Muscle of leg (tissue), 16 donors: ENCODE measurements at places on chromosomes 12 and 14. TPM values are rescaled to one million over a fixed set of nuclear protein-coding genes. Genes with fewer than 3 reads are reported as not detected.

RPS6KA5 gene
- polyA plus RNA-seq: 2.4 TPM

C12orf54 gene
- polyA plus RNA-seq: 0.68 TPM

MGST1 gene
- 9.6 TPM for polyA plus RNA-seq

DNA sequence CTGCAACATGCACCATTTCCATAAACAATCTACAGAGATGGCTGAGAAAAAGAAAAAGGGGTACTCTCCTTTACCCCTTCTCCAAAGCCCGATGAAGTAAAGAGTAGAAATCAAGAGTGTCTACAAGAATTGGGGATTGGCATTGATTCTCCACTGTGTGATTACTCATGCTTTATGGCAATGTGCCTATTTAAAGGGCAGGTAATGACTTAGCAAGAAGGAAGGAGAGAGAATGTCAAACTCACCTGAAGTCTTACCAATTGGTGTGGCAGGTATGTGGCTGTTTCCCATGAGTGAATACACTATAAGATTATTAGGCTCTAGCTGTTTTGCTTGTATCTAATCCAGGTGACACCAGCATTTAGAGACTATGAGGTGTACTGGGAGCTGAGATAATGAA lies 275.3 kb downstream of the CCER1 start:
- DNase-seq: no peak
- no peaks in the 10 kb centered on the region for H3K4me1 ChIP-seq
- H3K27me3 ChIP-seq: no peaks in the 10 kb centered on the region
- H3K4me3 ChIP-seq: no peak overlapping the region
- H3K27ac ChIP-seq: no peak overlapping the region

DNA sequence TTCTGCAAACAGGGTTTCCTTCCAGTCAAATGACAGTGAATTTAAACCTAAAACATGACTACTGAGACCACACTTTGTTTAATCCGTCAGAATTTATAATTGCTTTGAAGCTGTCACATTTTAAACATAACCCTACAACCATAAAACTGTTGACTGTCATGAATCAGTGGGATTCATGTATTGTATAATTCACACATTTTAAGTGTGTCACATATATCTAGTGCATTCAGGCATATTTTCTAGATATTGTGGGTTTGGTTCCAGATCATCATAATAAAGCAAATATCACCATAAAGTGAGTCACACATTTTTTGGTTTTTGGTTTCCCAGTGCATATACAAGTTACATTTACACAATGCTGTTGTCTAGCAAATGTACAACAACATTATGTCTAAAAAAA lies 304.4 kb downstream of the TMEM132D start:
- no peaks in the 10 kb centered on the region for H3K36me3 ChIP-seq
- no peak overlapping the region for H3K4me3 ChIP-seq

GRCh38 chr12:91618281-91618680 lies 435.7 kb upstream of the DCN start:
- no peak overlapping the region for H3K4me3 ChIP-seq
- H3K36me3 ChIP-seq: no peaks in the 10 kb centered on the region
- H3K4me1 ChIP-seq: no peaks in the 10 kb centered on the region
- no peak for DNase-seq
- H3K27me3 ChIP-seq: no peaks in the 10 kb centered on the region

- DNase-seq: peak; percentile 91
- no peaks in the 10 kb centered on the region for H3K36me3 ChIP-seq
- H3K4me1 ChIP-seq: peaks cover 79% of the 10 kb centered on the region
- H3K4me3 ChIP-seq: no peak overlapping the region
- H3K27me3 ChIP-seq: peaks cover 6% of the 10 kb centered on the region
Observed at GRCh38 chr12:3137268-3137781, 60.1 kb downstream of the TSPAN9 start.

DNA sequence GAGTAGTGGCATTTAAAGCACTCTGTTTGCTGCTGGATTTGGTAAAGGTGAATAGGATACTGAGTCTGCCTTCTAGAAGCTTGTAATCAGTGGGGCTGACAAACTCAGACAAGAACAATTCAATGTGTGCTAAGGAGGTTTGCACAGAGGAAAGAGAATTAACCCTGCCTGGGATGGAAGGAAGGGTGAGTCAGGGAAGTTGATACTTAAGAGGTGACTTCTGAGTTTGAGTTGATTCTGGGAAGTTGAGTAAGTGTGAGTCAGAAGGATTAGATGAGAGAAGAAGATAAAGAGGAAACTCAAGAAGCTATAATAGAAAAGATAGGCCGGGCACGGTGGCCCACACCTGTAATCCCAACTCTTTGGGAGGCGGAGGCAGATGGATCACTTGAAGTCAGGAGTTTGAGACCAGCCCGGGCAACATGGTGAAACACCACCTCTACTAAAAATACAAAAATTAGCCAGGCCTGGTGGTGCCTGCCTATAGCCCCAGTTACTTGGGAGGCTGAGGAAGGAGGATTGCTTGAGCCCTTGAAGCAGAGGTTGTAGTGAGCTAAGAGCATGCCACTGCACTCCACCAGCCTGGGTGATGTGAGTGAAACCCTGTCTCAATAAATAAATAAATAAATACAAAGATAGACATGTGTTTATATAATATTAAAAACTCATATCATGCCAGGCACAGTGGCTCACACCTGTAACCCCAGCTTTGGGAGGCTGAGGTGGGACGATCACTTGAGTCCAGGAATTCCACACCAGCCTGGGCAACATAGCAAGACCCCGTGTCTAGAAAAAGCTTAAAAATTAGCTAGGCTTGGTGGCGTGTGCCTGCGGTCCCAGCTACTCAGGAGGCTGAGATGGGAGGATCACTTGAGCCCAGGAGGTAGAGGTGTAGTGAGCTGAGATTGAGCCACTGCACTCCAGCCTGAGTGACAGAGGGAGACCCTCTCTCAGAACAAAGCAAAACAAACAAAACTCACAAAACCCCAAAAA lies 126.8 kb upstream of the CPM start:
- no peak for DNase-seq
- H3K27ac ChIP-seq: no peak overlapping the region
- H3K36me3 ChIP-seq: no peaks in the 10 kb centered on the region
- H3K4me1 ChIP-seq: no peaks in the 10 kb centered on the region
- no peak overlapping the region for H3K4me3 ChIP-seq
- no peaks in the 10 kb centered on the region for H3K27me3 ChIP-seq

DNA sequence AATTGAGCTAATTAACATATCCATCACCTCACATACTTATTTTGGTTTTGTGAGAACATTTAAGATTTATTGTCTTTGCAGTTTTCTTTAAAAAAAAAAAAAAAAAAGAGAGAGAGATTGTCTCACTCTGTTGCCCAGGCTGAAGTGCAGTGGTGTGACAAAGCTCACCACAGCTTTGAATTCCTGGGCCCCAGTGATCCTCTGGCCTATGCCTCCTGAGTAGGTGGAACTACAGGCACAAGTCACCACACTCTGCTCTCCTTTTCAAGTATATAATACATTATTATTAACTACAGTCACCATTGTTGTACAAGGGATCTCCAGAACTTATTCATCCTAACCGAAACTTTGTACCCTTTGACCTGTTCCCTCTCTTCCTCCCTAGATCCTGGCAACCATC lies 64.0 kb downstream of the NUMB start:
- no peaks in the 10 kb centered on the region for H3K27me3 ChIP-seq
- no peaks in the 10 kb centered on the region for H3K36me3 ChIP-seq

GRCh38 chr14:105475269-105476096 lies 862 bp downstream of the CRIP2 start:
- peak overlapping the region; percentile 95 for H3K27ac ChIP-seq
- H3K36me3 ChIP-seq: peaks cover 17% of the 10 kb centered on the region
- peaks cover 7% of the 10 kb centered on the region for H3K27me3 ChIP-seq
- DNase-seq: peak; percentile 69

GRCh38 chr14:75896341-75896740 lies 85.5 kb downstream of the TGFB3 start:
- H3K4me1 ChIP-seq: no peaks in the 10 kb centered on the region
- peak; percentile 43 for DNase-seq
- H3K36me3 ChIP-seq: no peaks in the 10 kb centered on the region

DNA sequence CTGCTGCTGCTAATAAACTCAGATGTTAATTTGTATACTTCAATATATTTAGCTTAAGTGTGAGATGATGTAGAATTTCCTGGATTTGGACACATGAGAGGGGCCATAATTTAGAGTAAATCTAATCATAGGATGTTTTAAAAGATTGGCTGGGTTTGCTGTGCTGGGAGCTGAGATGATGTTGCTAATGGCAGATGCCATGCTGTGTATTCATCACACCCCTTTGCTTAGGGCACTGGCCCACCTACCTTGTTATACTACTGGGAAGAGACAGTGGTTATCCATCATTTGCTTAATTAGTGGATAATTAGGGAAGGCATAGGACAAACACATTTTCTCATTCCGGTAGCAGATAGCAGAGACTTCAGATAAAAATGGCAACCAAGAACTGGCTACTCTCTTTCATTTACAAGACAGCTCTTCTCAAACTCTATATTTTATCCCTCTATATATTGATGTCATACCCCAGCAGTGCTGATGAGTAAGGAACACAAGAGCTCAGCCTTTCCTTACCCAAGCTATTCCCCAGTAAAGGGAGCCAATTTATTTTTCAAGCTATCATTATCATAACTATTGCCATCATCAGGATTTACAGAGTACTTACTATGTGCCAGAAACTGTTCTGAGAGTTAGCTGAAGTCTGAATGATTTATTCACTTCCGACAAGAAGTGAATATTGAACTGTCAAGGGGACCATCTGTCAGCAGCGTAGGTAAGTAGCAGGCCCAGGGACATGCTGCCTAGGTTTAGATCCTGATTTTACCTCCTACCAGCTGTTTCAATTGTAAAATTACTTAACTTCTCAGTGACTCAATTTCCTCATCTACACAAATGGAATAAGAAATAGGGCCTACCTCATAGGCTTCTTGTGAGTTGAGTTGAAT lies 204.6 kb upstream of the FLRT2 start:
- no peak overlapping the region for H3K4me3 ChIP-seq
- no peak for DNase-seq
- H3K4me1 ChIP-seq: no peaks in the 10 kb centered on the region
- H3K27ac ChIP-seq: no peak overlapping the region
- no peaks in the 10 kb centered on the region for H3K27me3 ChIP-seq

GRCh38 chr12:86233126-86233525 lies 23.1 kb downstream of the MGAT4C start:
- H3K27ac ChIP-seq: no peak overlapping the region
- H3K36me3 ChIP-seq: no peaks in the 10 kb centered on the region
- H3K27me3 ChIP-seq: no peaks in the 10 kb centered on the region
- no peak for DNase-seq

DNA sequence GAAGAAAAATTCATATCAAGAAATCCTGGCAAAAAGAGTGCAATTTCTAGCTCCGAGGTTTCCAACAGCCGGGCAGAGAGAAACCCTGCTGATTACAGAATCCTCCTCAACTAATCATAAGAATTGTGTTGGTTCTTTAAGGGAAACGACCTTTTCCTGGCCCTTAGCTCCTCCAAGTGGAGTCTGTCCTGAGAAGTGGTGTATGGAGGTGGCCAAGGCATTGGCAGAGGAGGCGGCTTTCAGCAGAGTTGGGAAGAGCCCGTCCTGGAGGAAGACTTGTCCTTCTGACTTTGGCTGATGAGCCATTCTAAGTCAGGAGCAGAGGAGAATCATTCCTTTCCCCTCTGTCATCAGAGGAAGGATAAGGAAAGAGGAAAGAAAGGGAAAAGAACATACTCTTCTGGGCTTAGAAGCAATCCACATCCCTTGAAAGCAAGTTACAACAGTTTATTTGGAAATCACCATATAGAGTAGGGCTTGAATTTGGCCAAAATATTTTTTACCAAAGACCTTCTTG lies 46.5 kb upstream of the PTCSC3 start:
- no peaks in the 10 kb centered on the region for H3K36me3 ChIP-seq
- no peak overlapping the region for H3K4me3 ChIP-seq
- H3K27ac ChIP-seq: no peak overlapping the region
- H3K4me1 ChIP-seq: no peaks in the 10 kb centered on the region
- no peaks in the 10 kb centered on the region for H3K27me3 ChIP-seq

GRCh38 chr14:54147282-54147681 lies 190.7 kb upstream of the BMP4 start:
- no peaks in the 10 kb centered on the region for H3K27me3 ChIP-seq
- H3K27ac ChIP-seq: no peak overlapping the region
- H3K4me3 ChIP-seq: no peak overlapping the region
- H3K36me3 ChIP-seq: no peaks in the 10 kb centered on the region

DNA sequence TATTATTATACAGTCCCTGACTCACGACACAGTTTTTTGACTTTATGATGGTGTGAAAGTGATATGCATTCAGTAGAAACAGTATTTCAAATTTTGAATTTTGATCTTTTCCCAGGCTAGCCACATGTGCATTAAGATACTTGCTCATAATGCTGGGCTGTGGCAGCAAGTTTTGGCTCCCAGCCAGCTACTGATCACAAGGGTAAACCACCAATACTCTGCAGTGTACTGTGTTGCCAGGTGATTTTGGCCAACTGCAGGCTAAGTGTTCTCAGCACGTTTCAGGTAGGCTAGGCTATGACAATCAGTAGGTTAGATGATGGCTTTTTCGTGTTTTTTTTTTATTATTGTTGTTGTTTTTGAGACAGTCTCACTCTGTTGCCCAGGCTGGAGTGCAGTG lies 69.4 kb upstream of the ACTN1 start:
- peak; percentile 29 for DNase-seq
- H3K27me3 ChIP-seq: no peaks in the 10 kb centered on the region
- no peak overlapping the region for H3K27ac ChIP-seq

DNA sequence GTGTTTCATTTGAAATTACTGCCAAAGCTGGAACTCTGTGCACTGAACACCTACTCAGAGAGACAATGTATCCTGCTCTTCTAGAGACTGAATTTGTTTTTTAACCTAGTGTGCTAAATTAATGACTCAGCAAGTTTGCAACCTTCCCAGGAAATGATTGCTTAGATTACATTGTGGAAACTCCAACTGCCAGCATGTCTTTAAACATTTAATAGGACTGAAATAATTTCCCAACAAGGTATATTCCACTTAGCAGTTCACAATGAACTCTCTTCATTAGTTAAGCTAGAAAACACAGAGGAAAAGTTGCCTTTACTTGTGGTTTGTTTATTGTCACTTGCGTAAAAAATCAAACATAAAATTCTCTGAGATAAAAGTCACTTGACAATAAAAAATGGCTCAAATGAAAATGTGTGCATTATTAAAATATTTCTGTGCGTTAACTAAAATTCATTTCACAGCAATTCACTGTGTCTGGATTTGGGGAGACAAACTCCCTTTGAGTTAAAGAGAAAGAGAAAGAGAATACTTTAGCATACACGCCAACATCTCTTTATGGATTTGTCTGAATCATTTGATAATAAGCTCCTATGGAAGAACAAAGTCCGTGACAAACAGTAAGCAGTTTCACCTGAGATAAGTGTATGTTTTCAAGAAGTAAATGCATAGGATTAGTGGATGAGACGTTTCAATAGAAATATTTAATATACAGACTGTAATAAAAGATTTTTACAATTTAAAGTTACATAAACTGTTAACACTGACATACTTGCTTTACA lies 284.0 kb downstream of the PRKD1 start:
- H3K4me3 ChIP-seq: no peak overlapping the region
- DNase-seq: peak; percentile 41
- no peaks in the 10 kb centered on the region for H3K4me1 ChIP-seq
- no peaks in the 10 kb centered on the region for H3K36me3 ChIP-seq

GRCh38 chr12:109827566-109828550 lies 5.3 kb downstream of the TRPV4 start:
- peak; percentile 71 for DNase-seq
- H3K27ac ChIP-seq: no peak overlapping the region
- H3K4me3 ChIP-seq: no peak overlapping the region
- no peaks in the 10 kb centered on the region for H3K36me3 ChIP-seq
- peaks cover 13% of the 10 kb centered on the region for H3K27me3 ChIP-seq
